ENCODE measurements at places on chromosomes 12 and 14.
A peak's percentile ranks its signal among the peaks of the same experiment; 100 is the strongest.

DNA sequence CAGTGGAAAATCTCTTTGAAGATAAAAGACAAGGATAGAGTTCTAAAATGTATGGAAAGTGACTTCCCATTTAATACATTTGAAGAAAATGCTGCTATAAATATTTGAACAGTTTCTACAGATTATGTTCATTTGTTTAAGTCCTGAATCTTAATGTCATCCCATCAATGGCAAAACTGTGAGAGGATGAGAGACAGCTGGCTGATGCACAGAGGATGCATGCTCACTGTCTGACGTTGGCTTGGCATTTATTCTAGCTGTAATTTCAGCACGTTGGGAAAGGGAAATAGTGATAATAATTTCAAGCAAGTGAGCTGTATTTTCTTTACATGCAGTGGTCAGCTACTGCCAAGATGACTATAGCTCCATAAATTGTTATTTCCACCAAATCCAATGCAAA is 40.5 kb downstream of the PPFIA2 start:
- DNase-seq, result no peak

DNA sequence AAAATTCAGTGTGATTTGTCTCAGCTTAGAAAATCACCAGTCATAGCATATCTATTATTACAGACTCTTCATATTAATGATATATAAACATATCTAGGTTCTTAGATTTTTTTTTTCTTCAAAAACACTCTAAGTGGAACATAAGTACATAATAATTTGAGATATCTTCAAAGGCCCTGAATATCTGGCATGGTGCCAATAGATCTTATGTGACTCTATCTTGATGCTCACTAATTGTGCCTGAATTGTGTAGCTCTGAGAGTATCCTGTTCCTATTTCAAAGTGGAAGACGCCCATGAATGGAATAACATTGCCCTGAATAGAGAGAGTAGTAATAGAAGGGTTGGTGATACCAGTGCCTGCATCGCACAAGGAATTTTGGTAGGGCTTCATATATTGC is 1312.7 kb upstream of the USP15 start:
- DNase-seq, result peak; percentile 9

- no peak for DNase-seq
Measured at GRCh38 chr12:126353604-126354003, 1288.4 kb downstream of the AACS start.

DNA sequence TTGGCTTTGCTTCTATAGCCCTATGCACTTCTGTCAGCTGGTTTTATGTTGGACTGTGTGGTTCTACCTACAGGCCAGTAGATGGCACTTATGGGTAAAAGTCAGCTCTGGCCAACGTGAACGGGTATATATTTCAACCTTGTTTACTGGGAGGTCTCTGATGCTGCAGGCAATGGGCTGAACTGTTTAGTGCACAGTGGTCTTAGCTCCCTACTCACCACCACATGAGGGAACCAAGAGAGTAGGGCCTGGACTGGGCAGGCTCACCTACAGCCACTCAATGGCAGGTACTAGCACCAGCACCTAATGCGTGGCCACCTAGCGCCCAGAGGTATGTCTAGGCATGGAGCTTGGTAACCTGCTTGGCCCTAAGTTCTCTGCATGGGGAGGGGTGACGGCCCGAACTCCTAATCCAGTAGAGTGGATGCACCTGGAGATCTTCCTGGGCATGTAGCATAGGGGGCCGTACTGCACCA is 481.8 kb downstream of the TMEM117 start:
- DNase-seq, result peak; percentile 54

Measured in hematopoietic multipotent progenitor cell treated with erythropoietin and hydrocortisone succinate and interleukin-3 and kit ligand, for 6 days (in vitro differentiated cells).